ENCODE measurements at places on chromosomes 6 and 20.

DNA sequence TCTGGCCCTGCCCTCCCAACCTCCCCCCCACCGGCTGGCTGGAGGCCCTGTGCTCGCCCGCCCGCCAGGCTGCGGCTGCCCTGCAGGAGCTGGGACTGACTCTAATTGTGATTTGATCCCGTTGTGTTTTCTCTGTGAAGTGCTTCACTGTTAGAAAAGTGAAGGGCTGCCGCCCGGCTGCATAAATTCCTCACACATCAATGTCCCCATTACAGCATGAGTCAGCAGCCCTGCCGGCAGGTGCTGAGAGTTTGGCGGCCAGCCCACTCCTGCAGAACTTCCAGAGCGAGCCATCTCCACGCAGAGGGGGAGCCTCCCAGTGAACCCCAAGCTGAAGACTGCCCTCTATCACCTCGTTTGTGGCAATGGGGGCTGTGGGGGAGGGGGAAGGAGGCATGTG is 137.9 kb downstream of the DLL1 start:
- peak; percentile 41 for DNase-seq

- no peak for DNase-seq
Measured at GRCh38 chr6:147166360-147166944, 37.8 kb upstream of the STXBP5 start.

- no peak for DNase-seq
Measured at GRCh38 chr6:131059486-131059885, 3.6 kb downstream of the EPB41L2 start.

GRCh38 chr6:46170357-46171289 is at the start of gene ENPP5:
Gene ENPP5, minus strand, starts transcription at chr6:46170980. Its CDS starts 2,718 bp downstream, at chr6:46168262.
- no peak for DNase-seq

DNA sequence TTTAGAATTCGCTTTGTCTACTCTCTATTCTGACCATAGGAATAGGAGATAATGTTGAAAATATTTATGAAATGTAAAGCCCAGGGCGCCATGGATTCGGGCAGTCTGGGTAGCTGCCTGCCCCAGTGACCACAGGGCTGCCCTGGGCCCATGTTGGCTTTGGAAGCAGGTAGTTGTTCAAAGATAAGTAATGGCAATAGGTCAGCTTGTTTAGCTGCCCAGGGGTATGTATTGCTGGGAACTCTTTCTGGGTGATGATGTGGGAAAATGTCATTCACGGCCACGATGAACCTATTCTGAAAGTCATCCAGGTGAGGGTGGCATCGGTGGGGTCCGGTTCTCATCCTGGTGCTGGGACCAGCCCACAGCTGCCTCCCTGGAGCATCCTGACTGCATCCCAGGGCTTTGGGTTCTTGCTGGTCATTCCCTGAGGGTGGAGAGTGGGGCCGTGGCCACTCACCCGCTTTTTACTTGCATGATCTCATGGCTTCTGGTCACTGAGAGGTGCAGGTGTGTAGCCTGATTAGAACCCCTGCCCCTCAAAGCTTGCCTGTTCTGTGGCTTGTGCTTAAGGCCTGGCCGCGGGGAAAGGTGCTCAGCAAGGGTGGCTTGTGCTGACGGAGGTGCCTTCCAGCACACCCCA is 102.8 kb downstream of the ERMARD start:
- no peak for DNase-seq

- no peak for DNase-seq
Measured at GRCh38 chr20:57440678-57441509, 49.7 kb downstream of the RBM38 start.

GRCh38 chr6:134000443-134000842 is 47.4 kb downstream of the TBPL1 start:
- DNase-seq = no peak

DNA sequence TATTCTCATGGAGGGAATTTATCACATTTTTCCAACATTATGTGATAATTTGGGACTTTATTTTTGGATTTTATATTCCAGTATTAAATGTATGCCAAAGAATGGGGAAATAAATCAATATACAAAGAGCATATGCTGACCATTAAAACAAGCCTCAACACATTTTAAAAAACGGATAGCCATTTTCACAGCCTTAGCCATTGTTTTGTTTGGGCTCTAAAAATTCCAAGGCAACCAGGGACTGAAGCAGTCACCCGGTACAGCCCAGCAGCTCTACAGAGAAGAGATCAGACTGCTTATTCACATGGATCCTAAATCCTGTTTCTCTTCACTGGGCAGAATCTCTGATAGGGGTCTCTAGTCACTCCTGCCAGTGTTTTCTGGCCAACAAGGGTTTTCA is 150.2 kb upstream of the OGFRL1 start:
- peak; percentile 20 for DNase-seq

GRCh38 chr6:52499026-52499425 is 77.8 kb downstream of the TRAM2 start:
- DNase-seq = peak; percentile 64

DNA sequence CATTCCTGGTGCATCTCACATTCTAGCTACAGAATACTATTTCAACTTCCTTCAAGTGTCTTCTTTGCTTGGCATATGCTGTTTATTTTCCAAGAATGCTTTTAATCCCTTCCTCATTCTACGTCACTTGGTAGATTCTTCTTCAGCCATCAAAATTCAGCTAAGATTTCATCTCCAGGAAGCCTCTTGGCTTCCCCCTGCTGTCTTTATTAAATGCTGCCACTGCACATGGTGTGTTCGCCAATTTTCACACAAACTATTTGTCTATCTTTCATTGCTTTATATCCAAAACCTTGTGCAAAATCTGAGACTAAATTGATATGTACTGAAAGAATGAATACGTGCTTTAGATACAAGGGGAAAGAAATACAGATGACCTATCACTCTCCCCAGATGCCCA is 253.0 kb downstream of the RFPL4B start:
- DNase-seq = no peak

- no peak for DNase-seq
Measured at GRCh38 chr6:112539355-112539754, 192.2 kb downstream of the RFPL4B start.

GRCh38 chr20:5222919-5223634 is 93.7 kb downstream of the PROKR2 start:
- peak; percentile 13 for DNase-seq

DNA sequence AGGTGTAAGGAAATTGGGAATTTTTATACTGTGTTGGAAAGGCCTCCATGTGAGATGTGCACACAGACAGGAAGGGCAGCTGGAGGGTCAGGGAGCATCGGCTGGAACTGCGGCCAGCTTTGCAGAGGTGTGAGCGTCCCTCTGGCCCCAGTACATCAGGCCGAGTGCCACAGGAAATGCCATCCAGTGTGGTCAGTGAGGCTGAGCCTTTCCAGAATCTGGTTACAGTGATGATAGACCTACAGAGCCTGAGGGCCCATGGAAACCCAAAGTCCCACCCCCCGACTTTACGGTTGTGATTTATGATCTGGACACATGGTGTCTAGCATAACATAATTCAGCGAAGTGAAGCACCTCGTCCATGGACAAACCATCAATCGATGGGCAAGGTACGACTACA is 137.3 kb upstream of the PDE10A start:
- DNase-seq = no peak

- DNase-seq = no peak
Measured at GRCh38 chr20:650281-650680, 2.7 kb downstream of the SRXN1 start.

- DNase-seq = no peak
Measured at GRCh38 chr20:57582432-57583288, 21.8 kb downstream of the PCK1 start.

GRCh38 chr6:12866422-12867029 is 150.0 kb downstream of the PHACTR1 start:
- DNase-seq = no peak

- no peak for DNase-seq
Measured at GRCh38 chr6:89409461-89410035, 2.5 kb downstream of the RRAGD start.

GRCh38 chr6:105561486-105561885 is 158.6 kb upstream of the PREP start:
- DNase-seq = peak; percentile 54

DNA sequence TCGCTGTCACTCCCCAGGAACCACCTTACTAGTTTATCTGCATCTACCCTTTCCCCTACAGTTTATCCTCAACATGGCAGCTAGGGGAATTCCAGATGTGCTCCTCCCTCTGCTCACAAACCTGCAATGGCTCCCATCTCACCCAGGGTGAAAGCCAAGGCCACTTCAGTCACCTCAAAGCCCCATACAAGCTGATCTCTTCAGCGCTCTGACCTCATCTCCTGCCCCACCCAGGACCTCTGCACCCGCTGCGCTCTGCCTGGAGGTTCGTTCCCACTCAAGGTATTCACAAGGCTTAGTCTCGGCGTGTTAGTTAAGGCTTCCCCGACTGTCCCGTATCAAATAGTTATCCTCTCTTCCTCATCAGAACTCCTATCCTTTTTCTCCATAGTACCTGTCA is 28.6 kb upstream of the SPDEF start:
- no peak for DNase-seq

DNA sequence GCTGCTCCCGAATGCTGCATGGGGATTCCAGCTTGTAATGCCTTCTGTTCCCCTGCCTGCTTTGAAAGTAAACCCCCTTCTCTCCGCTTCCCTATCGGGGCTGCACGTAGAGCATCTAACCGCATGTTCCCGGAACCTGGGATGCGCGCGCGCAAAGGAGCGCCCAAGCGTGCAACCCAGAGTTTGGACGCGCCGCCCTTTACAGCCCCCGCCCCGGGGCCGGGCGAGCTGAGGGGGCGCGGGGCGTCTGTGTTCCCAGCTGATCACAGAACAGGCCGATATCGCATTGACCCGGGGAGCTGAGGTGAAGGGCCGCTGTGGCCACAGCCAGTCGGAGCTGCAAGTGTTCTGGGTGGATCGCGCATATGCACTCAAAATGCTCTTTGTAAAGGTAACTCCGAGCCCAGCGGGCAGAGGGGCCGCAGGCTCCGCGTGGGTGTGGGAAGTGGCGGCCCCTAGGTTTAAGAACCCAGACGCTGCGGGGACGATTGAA is 1.4 kb downstream of the LAMP5 start:
- no peak for DNase-seq

DNA sequence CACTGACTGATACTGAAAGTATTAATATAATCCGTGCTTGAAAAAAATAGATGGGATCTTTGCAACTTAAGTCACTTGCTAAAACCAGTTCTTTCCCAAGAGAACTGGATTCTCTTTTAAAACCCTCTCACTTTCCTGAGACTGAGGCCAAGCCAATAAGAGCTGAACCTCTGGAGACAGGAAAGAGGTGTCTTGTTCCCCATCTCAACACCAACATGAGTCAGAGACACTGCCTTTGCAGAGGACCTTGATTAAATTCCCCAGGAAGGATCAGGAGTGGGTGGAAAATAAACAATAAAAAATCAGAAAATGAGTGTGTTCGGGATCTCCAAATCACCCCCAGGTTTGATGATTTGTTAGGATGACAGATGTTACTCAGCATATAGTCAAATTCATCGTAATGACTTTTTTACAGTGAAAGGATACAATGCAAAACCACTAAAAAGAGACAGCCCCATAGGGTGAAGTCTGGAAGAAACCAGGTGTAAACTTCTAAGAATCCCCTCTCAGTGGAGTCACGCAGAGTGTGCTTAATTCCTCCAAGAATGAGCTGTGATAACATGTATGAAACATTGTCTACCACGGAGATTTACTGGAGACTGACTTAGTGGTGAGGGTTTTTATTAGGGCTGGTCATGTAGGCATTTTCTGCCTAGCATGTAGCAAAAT is 122.8 kb upstream of the BEND3 start:
- peak; percentile 64 for DNase-seq

- DNase-seq = no peak
Measured at GRCh38 chr6:12097791-12098190, 85.7 kb downstream of the HIVEP1 start.

GRCh38 chr20:48945840-48946514 is 24.5 kb downstream of the ARFGEF2 start:
- DNase-seq = no peak

DNA sequence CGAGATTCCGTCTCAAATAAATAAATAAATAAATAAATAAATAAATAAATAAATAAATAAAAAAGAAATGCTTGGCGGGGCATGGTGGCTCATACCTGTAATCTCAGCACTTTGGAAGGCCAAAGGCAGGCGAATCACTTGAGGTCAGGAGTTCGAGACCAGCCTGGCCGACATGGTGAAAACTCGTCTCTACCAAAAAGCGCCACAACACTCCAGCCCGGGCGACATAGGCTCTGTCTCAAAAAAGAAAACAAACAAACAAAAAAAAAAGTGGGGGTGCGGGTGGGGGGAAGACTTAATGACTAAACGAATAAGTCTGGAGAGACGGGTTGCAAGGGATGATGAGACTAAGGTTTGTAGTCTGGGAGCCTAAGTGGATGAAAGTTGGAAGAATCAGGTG is 170.7 kb downstream of the SLC16A10 start:
- DNase-seq = no peak

GRCh38 chr20:8404912-8405635 is 273.0 kb downstream of the PLCB1 start:
- DNase-seq = no peak

DNA sequence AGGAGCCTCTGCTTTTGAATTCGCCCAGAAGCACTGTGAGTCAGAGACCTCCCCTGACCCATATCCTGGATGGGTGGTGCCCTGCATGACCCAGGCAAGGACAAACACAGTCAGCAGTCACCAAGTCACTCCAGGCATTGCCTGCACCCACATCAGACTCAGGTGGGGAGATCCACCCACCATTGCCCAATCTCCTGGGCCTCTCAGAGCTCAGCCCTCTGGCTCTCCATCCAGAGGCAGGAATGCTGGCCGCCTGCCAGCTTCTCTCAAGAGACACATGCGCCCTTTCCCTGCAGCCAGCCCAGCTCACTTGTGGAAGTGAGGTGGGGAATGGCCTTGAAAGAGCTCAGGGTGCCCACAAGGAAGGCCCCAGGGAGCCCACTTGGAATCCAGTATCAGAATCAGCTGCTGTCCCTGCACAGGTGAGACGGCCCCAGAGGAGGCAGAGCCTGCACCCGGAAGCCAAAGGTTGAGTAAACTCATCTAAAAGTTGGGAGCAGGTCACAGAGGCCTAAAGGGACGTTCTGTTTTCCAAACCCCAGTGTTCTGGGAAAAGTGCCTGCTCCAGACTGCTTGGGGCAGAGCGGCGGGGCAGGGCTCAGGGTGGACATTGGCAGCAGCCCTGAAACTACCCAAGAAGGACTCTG is 129.8 kb downstream of the PREX1 start:
- peak; percentile 57 for DNase-seq

DNA sequence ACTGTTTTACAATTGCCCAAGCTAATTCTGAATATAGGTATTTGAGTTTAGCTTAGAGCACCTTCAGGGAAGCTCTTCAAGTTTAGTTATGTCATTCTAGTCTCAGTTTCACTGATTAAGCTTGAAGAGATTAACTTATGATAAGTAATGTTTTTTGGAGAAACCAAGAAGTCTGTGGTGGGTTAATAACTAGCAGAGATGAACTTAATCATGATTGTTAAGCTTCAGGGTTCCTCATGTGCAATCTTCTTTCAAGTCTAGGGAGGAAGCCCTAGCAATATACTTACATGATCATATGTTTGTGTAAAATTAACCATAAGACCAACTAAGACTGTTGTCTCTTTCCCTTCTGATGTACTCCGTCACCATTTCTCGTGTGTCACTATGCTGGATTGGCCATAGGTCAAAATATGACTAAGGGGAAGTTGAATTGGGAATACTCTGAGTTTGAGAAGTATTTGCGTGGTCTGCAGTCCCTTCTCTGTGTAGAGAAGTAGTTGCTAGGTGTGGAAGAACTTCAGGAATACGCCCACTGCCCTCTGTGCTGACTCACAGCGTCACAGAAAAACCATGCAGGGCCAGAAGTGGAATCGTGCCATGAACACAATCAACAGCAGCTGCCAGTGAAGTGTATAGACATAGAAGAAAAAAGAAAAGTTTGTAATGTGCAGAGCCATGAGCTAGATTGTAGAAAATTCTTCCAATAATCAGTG is 88.3 kb downstream of the SH3BGRL2 start:
- peak; percentile 40 for DNase-seq

Data from HT1080 (cell line).